Progenitor cell of endocrine pancreas (in vitro differentiated cells): ENCODE measurements at places on chromosomes 11 and 22. TPM values are rescaled to one million over a fixed set of nuclear protein-coding genes. Genes with fewer than 3 reads are reported as not detected.

- DNase-seq, result no peak
These were observed 19.1 kb upstream of the FDX1 start for GRCh38 chr11:110410651-110411050.

GRCh38 chr11:66346476-66347424 is 679 bp downstream of the B4GAT1 start:
- DNase-seq, result no peak

DNA sequence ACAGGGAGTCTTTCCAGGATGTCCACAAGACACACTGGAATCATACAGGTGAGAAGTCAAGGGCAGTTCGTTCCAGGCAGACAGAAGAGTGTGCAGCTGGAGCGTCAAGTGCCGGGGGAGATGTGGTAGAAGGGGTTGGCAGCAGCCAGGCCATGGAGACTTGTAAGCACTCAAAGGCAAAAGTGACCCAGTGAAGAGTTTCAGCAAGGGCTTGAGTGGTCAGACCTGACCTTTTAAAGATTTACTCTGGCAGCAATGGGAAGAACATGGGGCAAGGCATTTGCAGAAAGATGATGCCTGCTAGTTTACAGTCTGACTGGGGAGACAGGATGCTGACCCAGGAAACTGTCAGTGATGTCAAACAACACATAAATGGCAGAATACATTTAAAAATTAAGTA is 29.0 kb downstream of the P4HA3 start:
- no peak for DNase-seq

- no peak for DNase-seq
These were observed 1.2 kb downstream of the TSPAN32 start for GRCh38 chr11:2302896-2303626.

ZNF70 gene
- total RNA-seq, result 8.9 and 9.8 TPM in 2 replicates

DCHS1 gene
- 54.7 and 61.4 TPM in 2 replicates for total RNA-seq

- no peak for DNase-seq
These were observed 13.2 kb upstream of the TMPRSS6 start for GRCh38 chr22:37122598-37123180.

OR51M1 gene
- not detected in 2 replicates for total RNA-seq

DNA sequence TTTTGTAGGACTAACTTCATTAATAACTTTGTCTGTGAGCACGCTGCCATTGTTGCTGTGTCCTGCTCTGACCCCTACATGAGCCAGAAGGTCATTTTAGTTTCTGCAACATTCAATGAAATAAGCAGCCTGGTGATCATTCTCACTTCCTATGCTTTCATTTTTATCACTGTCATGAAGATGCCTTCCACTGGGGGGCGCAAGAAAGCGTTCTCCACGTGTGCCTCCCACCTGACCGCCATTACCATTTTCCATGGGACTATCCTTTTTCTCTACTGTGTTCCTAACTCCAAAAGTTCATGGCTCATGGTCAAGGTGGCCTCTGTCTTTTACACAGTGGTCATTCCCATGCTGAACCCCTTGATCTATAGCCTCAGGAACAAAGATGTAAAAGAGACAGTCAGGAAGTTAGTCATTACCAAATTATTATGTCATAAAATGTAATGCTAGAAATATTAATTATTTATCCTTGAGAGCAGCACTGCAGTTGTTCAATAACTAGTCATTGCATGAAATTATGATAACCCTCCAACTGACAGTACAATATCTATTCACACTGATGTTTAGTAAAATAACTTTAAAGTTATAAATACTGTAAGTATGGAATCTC is 46.4 kb upstream of the OR5D13 start:
- DNase-seq, result no peak
